ENCODE measurements at places on chromosomes 2 and 18.

DNA sequence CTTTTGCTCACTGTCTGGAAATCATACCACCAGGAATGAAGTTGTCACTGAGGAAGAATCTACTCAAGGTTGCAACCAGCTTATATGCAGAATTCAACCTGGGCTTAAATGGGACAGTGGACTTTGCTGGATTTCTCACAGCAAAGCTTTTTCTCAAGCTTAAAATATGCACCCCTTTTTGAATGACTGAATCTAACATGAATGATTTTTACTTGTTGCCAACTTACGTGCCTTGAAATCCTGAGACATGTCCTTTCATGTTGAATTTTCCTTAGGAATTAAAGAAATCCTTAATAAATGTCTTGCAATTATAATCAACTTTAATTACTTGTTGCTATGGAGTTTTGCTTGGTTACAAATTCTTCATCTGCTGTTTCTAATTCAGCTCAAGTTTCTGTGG lies 57.4 kb downstream of the SPP2 start:
- no peak for DNase-seq

- no peak for DNase-seq
Measured at GRCh38 chr2:240170354-240170735, 29.9 kb upstream of the OTOS start.

GRCh38 chr2:60546756-60547420 lies 6.6 kb downstream of the BCL11A start:
- no peak for DNase-seq

GRCh38 chr2:41830600-41830999 lies 217.2 kb upstream of the PKDCC start:
- DNase-seq, result no peak

GRCh38 chr2:19886261-19886660 lies 15.5 kb downstream of the TTC32 start:
- DNase-seq, result no peak

GRCh38 chr18:24128700-24129099 lies 10.2 kb upstream of the CABYR start:
- no peak for DNase-seq

DNA sequence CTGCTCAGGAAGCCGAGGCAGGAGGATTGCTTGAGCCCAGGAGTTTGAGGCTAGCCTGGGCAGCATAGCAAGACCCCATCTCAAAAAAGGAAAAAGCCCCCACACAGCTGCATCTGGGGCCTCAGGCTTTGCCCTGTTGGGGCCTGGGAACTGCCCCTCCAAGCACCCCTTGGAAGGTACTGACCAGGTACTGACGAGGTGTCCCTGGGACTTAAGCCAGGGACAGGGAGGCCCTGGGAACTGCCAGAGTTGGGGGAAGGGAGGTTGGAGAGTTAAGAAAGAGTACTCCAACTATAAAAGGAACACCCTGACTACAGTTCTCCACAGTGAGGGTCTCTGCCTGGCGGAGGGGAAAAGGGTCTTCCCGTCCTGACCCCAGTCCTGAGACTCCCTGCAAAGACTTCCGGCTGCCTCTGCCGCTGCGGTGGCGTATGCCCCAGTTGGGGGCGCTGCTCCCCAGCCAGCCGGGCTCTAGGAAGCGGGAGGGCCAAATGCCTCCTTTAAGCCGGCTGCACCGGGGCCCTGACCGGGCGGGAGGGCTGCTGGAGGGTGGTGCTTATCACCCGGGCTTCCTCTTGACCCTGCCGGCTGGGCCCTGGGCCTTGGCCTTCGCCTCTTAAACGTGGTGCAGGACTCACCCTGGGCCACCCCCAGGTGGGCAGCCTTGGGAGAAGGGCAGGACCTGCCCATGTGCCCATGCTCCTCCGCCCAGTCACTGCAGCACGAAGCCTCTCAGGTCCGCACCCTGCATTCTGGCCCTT lies 12.8 kb downstream of the SLC30A3 start:
- no peak for DNase-seq

GRCh38 chr2:61018318-61018755 lies 282 bp upstream of the PUS10 start:
- no peak for DNase-seq

GRCh38 chr2:128158176-128158575 lies 67.2 kb downstream of the UGGT1 start:
- DNase-seq, result no peak

DNA sequence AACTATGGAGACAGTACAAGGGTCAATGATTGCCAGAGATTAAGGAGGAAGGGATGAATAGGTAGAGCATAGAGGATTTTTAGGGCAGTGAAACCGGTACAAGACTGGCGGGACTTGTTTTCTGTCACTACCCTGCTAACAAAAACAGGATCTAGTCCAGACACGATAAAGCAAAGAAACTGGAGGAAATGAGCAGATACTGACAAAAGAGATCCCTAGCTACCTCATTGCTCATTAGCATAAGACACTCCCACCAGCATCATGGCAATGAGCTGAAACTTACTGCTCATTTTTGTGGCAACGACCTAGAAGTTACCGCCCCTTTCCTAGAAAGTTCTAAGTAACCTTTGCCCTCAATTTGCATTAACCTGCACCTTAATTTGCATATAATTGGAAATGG lies 131.2 kb downstream of the ETAA1 start:
- no peak for DNase-seq

GRCh38 chr2:9658972-9659371 lies 28.2 kb upstream of the YWHAQ start:
- DNase-seq, result no peak

GRCh38 chr2:151228847-151229512 lies 32.7 kb downstream of the RBM43 start:
- DNase-seq, result no peak

GRCh38 chr2:146317959-146318358 lies 1526.9 kb upstream of the ACVR2A start:
- peak; percentile 47 for DNase-seq

DNA sequence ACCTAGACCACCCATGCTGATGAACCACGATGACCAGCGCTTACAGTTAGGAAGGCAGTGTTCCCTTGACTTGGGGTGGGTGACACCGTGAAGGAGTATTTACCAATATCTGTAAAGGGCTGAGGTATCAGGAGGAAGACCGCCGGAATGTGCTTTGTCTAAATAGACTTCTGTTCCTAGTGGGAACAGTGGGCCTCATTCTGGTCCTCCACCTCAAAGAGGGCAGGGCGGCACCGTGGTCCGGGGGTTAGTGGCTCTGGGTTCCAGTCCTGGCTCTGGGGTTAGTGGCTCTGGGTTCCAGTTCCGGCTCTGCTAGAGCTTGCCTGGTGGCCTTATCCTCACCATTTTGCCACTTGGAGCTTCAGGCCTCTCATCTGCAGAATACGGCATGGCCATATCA lies 91.6 kb upstream of the SMAD2 start:
- no peak for DNase-seq

GRCh38 chr2:236873636-236874035 lies 212.1 kb upstream of the COPS8 start:
- DNase-seq, result no peak

- DNase-seq, result no peak
Measured at GRCh38 chr18:76472829-76473228, 22.2 kb downstream of the ZNF516 start.

GRCh38 chr2:3212061-3212362 lies 165.6 kb downstream of the EIPR1 start:
- no peak for DNase-seq

- no peak for DNase-seq
Measured at GRCh38 chr18:6031002-6031401, 135.7 kb upstream of the TMEM200C start.

GRCh38 chr2:85453571-85453970 lies 35.1 kb downstream of the SH2D6 start:
- no peak for DNase-seq

DNA sequence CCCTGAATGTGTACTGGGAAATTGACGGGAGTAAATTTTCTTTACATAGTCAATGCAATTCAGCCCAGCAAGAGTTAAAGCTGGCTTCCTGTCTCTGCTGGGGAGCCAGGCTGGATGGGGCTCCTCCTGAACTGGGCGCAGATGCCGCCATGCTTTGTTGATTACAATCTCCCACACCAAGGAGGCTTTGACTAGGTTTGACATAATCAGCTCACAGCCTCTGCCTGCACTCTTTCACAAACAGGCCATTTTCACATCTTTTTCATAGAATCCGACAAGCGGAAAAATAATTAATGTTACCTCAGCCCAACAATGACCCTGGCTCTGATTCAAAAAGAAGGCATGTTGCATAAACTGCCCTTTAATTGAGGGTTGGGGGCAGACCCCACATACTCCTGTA lies 54.3 kb downstream of the FOXI3 start:
- no peak for DNase-seq

DNA sequence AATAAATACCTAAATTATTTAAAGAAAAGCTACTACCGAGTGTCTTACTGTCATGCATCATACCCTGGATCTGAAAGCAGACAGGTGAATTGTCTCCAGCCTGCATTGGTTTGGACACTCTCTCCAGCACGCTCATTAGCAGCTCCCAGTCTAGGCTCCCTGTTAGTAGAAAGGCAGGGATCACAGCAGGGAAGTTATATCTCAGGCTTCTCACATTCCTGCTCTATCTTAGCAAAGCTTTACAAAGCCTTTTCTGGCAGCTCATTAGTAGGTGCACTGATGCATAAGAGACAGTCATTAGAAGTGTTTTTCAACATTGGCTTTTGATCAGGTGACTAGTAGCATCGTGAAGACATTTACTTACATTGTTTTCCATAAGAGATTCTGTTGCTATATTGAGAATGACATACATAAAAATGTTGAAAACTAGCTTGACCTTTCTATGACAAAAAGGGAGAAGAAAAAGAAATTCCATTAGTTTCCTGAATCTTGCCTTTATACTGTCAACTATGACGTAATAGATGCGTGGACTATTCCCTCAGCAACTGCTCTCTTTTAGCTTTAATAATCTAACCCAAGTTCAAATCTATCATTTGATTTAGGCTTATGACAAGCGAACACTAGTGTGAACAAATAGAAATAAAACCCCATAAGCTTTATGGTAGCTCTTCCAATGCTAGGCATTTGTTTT lies 408.7 kb upstream of the KCNH7 start:
- DNase-seq, result no peak

DNA sequence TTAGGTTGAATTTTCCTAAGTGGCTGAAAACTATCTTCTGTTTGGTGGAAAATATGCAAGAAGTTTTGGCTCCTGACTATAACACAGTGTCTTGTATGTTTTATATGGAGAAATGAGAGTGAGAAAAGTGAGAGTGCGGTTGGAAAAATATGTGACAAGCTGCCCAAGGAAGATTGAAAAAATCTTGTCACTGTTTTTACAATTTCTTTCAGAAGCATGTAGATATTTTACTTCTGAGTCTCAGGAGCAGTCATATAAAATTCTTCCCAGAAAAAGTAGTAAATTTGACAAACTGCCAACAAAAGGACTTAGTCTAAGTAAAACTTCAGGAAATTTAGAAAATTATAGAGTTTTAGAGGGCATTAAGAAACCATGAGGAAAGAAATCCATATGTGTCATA lies 19.4 kb upstream of the RMND5A start:
- DNase-seq, result no peak

GRCh38 chr18:4986066-4986465 lies 211.0 kb downstream of the AKAIN1 start:
- no peak for DNase-seq

GRCh38 chr18:27121108-27121507 lies 64.0 kb downstream of the CHST9 start:
- no peak for DNase-seq

GRCh38 chr2:10228611-10229365 lies 73.9 kb upstream of the HPCAL1 start:
- DNase-seq, result no peak

DNA sequence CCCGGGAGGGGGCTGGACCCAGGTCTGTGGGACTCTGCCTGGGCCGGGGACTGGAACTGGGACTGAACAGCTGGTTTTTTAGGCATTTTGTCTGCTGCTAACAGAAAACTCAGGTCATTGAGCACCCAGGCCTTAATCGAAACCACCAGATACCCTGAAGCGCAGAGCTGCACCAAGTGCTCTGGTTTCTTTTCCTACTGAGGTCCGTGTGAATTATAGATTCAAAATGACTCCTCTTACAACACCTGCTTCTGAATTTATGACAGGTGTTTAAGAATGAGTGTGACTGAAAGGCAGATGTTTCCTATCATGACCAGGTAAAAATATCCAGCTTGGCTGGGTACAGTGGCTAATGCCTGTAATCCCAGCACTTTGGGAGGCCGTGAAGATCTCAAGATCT lies 47.8 kb downstream of the TRAPPC12 start:
- no peak for DNase-seq

- DNase-seq, result peak; percentile 98
Measured at GRCh38 chr2:44100351-44100750, 68.3 kb upstream of the PPM1B start.

DNA sequence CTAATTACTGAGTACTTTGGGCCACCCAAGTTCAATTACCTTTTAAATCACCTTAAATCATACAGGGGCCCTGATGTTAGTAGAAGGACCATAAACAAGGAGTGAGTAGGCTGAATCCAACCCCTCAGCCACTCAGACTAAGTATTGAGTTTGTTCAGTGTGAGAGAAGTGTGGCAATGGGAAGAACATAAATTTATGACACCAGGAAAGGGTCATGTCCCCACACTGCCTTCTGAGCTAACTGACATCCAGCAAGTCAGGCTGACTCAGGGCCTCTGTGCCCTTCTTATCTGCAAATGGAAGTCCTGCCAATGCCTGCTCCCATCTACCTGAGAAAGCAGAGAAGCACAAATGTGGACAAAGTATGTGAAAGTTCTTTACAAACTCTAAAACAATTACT lies 12.9 kb downstream of the PLEKHM3 start:
- DNase-seq, result no peak

DNA sequence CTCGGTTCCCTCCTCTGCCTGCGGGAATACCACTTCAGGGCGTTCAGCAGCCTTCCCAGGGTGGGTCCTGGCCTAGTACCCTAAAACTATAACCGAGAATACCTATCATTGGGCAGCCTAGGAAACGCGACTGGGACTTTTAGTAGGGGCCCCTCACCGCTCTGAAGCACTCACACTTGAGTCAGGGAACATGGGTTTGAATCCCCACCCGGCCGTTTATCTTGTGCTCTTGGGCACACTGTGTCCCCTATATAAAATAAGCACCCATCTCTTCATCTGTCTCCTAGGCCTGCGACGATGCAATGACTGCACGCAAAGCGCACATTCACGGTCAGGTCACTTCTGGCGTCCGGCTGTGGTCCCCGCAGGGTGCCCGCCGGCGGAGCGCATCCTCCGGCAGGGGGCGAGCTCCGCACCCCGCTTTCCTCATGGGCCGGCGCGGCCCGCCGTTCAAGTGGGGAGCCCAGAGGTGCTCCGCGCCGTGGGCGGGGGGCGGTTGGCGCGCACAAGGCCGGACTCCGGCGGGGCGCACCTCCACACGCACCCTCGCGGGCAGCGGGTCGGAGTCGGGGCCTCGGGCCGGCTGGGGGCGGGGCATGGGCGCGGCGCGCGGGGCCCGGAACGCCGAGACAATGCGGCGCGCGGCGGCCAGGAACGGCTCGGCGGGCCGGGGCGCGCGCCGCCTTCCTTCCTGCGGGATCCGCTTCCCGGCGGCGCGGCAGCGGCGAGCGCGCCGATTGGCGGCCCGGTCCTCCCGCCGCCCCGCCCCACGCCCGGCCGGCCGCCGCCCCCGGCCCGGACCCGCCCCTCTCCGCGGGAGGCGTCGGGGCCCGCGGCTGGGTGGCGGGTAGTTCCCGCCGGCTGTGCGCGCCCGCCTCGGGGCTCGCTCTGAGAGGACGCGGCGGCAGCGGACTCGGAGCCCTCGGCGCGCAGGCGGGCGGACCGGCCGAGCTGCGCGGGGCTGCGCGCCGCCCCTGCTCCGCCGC lies at the start of gene ASAP2:
Gene ASAP2, plus strand, starts transcription at position 850 of the 986 bp plus-strand sequence. CDS start 293 bp downstream, outside the sequence.
- DNase-seq, result no peak
